Putamen (tissue), 1 donor: ENCODE measurements at places on chromosomes 7 and 10.
A peak's percentile ranks its signal among the peaks of the same experiment; 100 is the strongest.

GRCh38 chr7:14579971-14580370 lies 322.6 kb downstream of the DGKB start:
- no peak for DNase-seq

DNA sequence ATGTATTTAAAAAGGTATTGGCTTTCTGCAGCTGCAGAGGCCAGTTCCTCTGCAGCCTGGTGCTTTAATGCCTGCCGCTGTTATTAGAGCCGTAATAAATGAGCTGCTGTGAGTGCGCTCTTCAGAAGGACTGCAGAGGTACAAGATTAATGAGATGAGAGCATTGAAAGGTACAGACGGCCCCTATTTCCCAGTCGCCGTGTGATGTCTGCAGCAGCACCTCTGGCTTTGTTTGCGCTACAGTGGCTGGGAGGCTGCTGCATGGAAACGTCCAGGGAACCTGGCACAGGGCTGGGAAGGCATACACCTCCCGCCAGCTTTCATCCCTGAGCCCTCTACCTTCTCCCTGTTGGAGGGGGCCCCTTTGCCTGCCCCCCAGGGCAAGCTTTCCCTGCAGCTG lies 383.8 kb upstream of the ZMIZ1 start:
- DNase-seq = no peak

DNA sequence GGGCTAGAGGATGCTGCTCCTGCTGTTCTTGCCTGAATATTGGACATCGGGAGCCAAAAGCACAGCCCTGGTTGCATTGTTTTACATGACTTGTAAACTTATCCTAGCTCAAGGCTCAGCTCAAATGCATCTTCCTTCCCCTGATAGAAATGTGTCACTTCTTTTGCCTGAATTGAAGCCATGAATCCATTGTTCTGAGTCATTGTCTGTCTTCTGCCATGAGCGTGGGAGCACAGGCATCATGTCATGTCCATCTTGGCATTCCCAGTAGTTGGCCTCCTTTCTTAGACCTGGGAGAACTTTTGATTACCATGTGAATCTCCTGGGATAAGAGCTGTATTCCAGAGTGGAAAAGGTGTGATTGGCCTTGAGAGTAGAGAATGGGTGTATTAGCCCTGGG lies 54.1 kb upstream of the OPN4 start:
- no peak for DNase-seq

DNA sequence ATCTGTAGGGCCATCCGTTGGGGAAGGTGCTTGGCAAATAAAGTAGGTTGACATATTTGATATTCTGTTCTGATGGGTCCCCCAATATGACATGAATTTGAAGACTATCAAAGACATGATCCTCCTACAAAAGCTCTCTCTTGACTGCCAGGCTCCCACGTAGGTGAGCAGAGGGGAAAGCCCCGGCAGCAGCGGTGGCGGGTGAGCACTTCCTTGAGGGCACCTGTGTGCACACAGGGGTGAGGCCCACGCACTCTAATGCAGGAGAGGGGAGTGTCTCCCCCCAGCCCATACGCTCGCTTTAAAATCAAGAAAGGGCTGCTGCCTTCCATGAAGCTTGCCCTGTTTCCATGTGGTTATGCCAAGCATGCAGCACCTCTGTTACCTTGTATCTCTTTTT lies 100.4 kb downstream of the TAX1BP1 start:
- no peak for DNase-seq

DNA sequence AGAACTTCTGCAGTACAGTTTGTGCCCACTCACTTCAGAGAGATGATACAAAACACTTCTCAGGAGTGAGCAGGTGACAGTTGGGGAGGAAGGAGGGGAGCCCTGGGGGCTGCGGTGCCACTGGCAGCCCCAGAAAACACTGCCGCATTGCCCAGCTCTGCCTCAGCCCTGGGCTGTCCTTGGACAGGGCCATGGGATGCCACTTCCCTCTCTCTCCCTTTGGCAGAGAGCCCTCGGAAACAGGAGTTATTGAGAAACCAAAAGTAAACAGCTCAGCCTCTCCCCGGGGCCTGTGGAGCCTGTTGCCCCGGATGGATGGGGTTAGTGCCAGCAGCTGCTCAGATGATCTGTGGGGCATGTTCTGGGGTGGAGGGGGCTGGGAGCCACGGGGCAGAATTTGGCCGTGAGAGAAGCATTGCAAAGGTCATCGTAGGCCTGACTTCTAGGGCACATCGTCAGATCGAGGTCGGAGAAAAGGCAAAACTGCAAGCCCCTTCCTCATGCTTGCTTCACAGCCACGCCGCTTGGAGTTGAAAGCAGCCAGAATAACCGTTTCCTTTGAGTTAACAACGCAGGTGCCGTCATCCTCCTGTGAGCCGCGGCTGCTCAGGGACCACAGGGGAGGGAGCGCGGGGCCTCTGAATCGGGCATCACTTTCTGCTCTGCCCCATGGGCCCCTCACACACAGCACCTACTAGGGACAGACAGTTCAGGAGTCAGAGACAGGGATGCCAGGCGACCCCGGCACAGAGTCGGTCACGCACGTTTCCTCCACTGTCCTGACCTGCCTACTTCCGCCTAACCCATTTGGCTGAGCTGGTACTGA lies 256.4 kb downstream of the CAMK1D start:
- DNase-seq = peak; percentile 55

DNA sequence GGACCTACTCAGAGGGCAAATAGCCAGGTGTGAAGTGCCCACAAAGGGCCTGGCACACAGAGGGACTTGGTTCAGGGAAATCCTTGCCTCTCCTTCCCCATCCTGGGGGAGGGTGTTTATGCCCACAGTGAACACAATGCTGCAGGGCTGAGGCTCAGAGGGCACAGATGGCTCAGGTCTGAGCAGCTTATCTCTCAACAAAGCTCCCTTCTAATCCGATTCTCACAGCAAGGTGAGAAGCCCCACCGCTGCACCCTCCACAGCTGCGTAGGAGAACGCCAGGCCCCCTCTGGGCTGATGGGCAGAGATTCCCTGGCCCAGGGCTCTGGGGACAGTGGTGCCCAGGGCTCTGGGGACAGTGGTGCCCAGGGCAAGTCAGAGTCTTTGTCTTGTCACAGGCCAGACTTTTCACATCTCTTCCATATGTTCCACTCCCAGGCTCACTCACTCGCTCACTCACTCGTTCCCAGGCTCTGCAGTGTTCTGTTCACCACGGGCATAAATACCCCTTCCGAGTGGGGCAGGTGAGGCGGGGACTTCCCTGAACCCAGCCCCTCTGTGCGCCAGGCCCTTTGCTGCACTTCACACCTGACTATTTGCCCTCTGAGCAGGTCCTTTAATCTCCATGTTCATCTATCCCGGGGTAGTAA lies 8.7 kb upstream of the CDHR1 start:
- DNase-seq = no peak

- DNase-seq = no peak
Observed at GRCh38 chr7:136392856-136393255, 415.7 kb upstream of the MTPN start.

DNA sequence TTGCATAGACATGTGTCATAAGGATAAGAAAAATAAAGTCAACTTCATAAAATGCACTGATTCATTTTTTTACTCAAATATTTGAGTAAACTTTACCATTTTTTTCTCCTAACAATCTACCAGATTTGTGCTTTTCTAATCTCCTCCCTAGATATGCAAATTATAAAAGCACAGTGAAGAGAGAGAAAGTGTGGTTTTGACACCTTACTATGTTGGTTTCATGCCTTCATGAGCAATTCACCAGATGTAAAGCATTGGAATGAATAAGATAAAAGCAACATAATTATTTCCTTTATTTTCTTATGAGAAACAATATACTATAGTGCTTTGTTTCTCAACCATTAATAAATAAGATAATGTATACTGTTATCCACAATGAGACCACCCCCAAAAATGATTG lies 432.5 kb upstream of the PCDH15 start:
- DNase-seq = no peak

DNA sequence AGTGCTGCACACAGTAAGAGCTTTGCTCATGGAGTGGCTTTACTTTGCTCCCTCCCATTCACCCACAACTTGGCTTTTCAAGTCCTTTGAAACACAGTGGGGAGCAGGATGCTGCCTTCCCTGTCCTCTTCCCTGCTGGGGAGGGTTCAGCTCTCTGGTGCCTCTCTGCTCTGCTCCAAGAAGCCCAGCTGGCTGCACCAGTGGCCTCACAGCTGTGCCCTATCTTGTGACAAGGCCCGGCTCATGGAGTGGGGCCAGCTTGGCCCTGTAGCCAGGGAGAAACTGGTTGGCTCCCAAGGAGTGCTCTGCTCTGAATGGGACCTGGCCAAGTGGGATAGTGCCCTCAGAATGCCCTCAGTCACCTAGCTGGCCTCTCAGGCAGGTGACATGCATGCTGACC lies 212.3 kb upstream of the ZMIZ1 start:
- DNase-seq = peak; percentile 85

DNA sequence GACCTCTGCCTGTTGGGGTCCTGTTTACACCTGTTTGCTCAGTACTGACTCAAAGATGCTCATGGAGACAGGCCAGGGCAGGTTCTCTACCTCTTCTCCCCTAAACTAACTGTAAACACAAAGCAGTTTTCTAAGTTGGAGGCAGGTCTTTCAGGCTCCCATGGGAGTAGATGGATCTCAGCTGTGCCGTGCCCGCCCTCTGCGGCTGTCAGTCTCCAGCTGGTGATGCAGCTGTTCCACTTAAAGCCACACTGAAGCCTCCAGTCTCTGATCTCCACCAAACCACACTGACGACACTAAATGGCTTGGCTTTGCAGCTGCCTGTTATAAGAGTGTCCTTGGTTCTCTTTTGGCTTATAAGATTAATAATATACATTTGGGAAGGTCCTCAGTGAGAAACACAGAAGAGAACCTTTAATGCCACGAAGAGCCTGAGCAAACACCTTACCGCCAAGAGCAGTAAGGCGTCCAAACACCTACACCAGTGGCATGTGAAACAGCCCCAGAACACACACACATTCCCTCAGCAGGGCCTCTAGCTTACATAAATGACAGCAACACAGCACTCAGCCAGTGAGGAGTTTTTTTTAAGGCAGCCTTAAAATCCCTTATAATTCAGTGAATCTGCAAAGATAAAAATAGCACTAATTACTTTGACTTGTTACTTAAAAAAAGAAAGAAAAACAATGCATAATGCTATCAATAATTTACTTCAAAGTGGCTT lies 60.4 kb upstream of the KCNIP2 start:
- no peak for DNase-seq

DNA sequence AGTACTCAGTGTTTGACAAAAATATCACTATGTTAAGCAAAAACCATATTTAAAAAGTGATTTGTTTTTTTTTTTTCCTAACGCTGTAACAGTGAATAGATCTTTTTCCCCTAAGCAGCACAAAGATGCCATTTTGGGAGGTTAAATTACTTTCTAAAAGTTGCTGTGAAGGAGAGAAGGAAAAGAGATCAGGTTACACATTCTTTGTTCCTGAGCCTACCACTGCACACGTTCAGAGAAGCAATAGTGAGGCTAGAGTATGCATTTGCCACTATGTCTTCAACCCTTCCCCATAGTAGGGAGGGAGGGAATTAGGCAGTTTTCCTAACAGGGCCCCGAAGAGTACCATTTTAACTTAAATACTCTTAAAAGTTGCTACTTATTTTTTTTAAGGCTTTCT lies 38.9 kb downstream of the BMPR1A start:
- no peak for DNase-seq

- DNase-seq = no peak
Observed at GRCh38 chr10:71494980-71495381, 98.3 kb downstream of the CDH23 start.

DNA sequence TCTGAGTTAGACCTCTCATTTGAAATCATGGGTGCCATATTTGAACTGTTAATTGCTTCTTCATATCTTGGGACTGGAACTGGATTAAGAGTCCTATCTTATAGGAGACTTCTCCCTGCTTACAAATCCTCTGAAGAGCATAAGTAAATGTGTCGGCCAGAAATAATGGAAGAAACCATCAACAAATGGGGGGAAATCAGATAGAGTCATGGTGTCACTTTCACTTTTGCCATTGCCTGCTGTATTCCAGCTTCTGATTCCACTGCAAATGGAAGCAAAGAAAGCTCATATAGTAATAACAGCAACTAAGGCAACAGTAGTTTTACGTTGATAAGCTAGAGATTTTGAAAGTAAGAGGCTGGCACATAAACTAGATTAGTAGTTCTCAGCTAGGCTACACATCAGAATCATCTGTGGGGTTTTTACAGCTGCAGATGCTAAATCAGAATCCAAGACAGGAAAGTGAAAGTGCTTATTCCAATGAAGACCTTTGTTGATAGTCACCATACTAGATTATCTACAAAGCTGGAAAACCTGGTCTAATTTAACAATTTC lies 12.3 kb upstream of the CRPPA start:
- DNase-seq = no peak

GRCh38 chr7:37275078-37275710 lies 173.5 kb downstream of the ELMO1 start:
- DNase-seq = no peak

DNA sequence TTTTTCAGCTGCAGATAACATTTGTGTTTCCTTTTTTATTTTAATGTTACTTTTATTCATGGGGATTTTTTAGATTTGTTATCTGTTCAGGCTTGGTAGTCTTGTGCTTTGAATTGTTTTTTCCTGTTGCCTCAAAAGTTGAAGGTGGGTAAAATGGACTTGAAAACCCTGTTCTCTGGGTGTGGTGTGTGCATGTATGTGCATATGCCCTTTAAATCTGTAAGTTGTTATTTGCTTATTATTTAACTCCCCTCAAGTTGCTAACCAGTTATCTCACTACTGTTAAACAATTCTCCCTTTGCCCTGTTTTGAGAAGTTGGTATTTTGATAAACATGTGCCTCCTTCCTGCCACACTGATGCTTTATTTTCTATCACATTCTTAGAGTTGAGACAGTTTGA lies 30.6 kb downstream of the TSPAN14 start:
- DNase-seq = no peak

GRCh38 chr10:31120961-31121685 lies 89.5 kb upstream of the ZNF438 start:
- no peak for DNase-seq

DNA sequence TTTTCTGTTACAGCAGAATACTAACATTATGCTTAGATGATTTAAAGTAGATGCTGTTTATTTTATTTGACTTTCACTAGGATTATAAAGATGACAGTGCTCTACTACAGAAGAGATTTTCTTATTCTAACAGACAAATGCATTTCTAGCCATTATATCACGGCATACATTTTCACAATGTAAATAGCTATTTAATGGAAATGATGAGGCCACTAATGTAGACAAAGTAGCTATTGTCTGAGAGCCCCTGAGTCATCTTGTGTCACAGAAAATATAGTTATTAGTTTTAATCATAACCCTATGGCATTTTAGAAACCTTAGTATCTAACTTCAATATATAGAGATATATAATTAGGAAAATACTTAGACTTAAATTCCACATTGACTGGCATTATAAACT lies 158.0 kb upstream of the AHR start:
- no peak for DNase-seq

DNA sequence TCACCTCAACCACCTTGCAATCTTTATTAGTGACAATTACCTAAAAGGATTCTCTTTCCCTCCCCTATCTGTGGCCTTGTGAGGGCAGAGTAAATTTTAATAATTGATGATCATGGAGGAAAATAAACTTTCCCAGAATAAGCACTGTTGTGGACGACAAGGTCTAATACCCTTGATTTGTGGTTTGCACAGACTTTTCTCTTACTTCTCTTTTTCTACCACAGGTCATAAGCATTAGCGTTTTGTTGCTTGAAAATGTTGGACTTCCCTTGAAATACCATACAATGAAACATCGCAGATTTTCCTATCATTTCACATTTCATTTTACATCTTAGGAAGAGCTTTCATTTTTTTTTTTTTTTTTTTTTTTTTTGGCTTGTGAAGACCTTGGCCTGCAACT lies 188.1 kb upstream of the TMEM72 start:
- DNase-seq = no peak

- no peak for DNase-seq
Observed at GRCh38 chr10:1372212-1372611, 316.0 kb downstream of the WDR37 start.

GRCh38 chr10:538895-539294 lies 150.6 kb downstream of the DIP2C start:
- no peak for DNase-seq
